Stimulated activated CD8-positive, alpha-beta memory T cell treated with anti-CD3 and anti-CD28 coated beads, Interleukin-4, amount 100 ng/mL, for 48 hours (primary cell): ENCODE measurements at places on chromosomes 11 and 22.

- no peak for DNase-seq
Measured at GRCh38 chr11:70663815-70664214, 265.5 kb downstream of the CTTN start.

- no peak for DNase-seq
Measured at GRCh38 chr11:129817534-129818051, 1.9 kb downstream of the TMEM45B start.

- no peak for DNase-seq
Measured at GRCh38 chr22:28360939-28361338, 318.7 kb downstream of the TTC28 start.

GRCh38 chr11:1371836-1372465, 17.8 kb upstream of the BRSK2 start:
- no peak for DNase-seq

GRCh38 chr11:27347359-27348339, 15.4 kb downstream of the CCDC34 start:
- DNase-seq: no peak

GRCh38 chr11:26285608-26286007, 46.3 kb upstream of the ANO3 start:
- DNase-seq: no peak

- DNase-seq: no peak
Measured at GRCh38 chr22:37549704-37550059, 10.6 kb upstream of the CDC42EP1 start.

- DNase-seq: no peak
Measured at GRCh38 chr11:68039526-68040086, 781 bp downstream of the TCIRG1 start.

DNA sequence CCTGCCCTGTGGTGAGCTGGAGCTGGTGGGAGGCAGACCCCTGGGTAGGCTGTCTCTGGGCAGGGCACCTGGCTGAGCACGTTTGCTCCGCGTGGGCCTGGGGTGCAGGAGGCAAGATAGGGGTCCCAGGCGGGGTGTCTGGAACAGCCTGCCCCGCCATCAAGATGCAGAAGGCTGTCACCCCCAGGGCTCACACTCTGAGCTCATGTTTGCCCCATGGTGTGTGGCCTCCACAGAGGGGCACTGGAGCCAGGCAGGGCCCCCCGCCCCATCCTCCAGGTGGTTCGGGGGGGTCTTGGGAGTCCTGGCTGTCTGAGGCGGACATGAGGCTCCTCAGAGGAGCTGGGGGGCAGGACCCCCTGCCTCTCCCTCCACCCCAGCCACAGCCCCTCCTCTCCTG, 28.9 kb upstream of the CARS1 start:
- no peak for DNase-seq

DNA sequence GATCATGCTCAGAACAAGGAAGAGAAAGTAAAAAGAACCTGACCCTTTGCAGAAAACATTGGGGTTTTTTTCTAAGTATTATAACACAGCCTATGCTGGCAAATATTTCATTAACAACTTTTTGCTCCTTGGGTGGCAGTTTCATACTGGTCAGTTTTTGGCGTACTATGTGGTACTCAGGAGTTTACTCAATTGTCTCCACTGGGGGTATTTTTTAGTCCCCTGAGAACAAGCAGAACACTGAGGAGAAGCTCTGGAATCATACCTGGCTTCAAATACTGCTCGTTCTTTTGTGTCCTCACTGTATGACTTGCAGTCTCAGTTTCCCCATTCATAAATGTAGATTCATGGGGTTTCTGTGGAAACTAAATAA, 90.4 kb downstream of the SERGEF start:
- DNase-seq: no peak

DNA sequence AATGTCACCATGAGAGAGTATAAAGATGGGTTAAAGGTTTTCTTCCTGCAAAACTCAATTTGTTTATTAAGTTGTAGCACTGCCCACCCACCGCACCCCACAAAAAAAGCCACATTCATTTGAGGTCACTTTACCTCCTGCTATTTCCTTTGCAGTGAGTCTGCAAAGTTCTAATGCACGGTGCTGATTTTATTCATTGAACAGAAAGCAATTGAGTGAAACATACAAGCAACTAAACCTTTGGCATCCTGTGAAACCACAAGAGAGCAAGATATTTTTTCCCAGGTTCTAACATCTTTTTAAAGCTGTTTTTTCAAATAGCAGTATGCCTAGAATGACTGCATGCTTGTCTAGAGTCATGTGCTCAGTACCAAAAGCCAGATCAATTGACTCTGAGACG, 39.0 kb downstream of the RRAS2 start:
- no peak for DNase-seq

- DNase-seq: no peak
Measured at GRCh38 chr11:73143126-73143838, 1.2 kb upstream of the FCHSD2 start.

DNA sequence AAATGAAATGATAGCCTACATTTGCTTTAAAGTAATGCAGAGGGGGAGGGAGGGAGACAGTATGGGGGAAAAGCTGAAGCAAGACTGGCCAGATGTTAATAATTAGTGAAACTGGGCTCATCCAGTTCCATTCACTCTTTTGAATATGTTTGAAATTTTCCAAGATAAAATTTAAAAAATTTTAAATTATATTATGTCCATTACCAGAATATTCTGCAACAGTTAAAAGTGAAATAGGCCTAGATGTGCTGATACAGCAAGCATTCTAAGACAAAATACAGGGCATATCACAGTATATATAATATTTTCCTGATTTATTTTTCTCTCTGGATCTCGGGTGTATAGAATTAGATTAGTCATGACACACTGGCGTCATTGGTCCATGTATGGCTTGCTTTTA, 13.6 kb upstream of the ZNRF3 start:
- DNase-seq: no peak

- DNase-seq: no peak
Measured at GRCh38 chr11:1829039-1829820, 5.6 kb upstream of the SYT8 start.
